ENCODE measurements at places on chromosomes 11 and 22. TPM values are rescaled to one million over a fixed set of nuclear protein-coding genes. Genes with fewer than 3 reads are reported as not detected.

DNA sequence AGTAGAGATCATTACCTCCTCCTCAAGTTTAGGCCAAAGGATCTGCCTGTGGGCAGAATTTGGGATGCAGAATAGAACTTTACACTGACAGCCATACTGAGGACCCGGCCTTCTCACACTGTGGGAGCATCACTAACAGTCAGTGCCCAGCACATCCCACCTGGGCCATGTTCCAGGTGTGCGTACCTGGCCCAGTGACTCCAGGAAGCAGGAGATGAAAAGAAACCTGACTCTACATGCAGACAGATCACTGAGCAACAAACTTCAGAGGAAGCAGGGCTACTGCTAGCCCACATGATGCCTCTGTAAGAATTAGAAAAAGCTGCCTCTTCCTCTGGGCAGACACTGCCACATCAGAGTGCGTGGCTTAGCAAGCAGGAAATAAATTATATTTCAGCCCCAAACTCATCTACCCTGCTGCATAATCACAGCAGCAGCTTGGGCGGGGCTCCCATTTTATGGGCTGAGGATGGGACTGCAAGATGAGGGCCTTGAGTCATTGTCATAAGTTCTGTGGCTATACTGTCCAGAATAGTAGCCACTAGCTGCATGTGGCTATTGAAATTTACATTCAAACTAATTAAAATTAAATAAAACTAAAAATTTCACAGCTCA is 6.0 kb upstream of the LMO2 start:
- no peak for DNase-seq
- H3K27ac ChIP-seq: no peak overlapping the region
- H3K4me1 ChIP-seq: peaks cover 5% of the 10 kb centered on the region
- peaks cover 3% of the 10 kb centered on the region for H3K27me3 ChIP-seq
- H3K4me3 ChIP-seq: no peak overlapping the region

DNA sequence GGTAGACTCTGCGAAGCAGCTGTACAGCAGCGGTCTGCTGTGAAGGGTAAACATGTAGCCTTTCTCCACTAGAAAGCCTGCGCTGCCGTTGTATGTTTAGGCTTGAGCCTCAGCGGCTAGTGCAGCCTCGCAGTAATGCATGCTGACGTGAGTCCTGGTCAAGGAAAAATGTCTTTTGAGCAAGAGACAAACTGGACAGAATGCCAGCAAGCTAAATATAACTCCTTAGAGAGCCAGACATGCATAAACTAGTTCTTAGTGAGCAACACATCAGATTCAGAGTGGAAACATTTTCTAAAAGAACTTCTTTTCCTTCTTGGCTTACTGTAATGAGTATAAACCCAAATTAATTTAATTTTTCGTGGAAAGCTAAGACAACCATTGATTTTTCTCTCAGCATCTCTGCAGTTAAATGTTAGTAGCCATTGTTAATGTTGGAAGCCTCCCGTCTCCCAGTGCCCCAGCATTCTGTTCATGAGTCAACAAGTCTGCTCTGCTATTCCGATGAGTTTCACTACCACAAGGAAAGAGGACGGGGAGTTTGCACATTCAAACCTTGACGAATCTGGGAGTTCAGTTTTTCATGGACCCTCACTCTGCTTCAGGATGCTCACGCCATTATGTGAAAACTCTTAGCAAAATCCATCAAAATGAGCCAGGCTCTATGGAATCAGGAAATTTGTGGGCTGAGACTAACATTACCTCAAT is 51.4 kb downstream of the JAM3 start:
- H3K4me1 ChIP-seq: peaks cover 16% of the 10 kb centered on the region
- DNase-seq: peak; percentile 58
- H3K27ac ChIP-seq: peak overlapping the region; percentile 75
- no peak overlapping the region for H3K4me3 ChIP-seq

DNA sequence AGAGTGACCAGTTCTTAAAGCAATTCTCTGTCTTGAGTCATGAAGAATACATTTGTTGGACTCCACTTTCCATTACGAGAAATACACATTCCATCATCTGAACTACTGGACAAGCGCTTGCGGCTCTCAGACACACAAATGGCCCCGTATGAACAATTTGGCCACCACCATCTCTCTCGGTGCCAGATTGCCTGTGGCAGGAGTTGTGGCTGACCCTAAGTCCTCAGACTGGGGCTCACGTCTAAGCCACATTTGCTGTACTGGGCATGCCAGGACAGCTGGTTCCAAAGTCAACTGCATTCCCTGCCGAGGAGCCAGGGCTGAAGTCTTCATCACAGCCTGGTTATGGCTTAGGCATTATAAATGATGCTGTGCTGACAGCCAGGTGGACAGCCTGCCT is 227.5 kb downstream of the MIAT start:
- H3K4me3 ChIP-seq: no peak overlapping the region
- H3K27me3 ChIP-seq: no peaks in the 10 kb centered on the region
- no peak overlapping the region for H3K27ac ChIP-seq
- DNase-seq: no peak
- H3K36me3 ChIP-seq: no peaks in the 10 kb centered on the region

- no peak overlapping the region for H3K27ac ChIP-seq
- H3K36me3 ChIP-seq: no peaks in the 10 kb centered on the region
- no peak for DNase-seq
- no peaks in the 10 kb centered on the region for H3K27me3 ChIP-seq
These were observed 153.3 kb upstream of the RAG2 start for GRCh38 chr11:36751335-36751781.

DNA sequence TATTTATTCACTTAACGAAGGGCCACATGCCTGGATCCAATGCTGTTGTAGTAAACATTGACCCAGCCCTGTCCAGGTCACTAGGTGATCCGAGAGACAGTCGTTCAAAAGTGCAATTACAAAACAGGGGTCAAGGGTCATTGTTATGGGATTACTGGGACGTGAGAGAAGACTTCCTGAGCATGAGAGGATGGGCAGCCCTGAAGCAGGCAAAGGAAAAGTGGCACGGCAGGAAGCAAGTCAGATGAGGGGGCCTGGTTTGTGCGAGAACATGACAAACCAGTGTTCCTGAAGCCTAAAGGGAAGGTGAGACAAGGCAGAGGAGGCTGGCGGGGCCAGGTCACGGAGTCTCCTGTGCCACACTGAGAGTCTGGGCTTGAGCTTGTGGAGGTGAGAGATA is 15.8 kb upstream of the MMP20 start:
- H3K27ac ChIP-seq: no peak overlapping the region
- H3K4me3 ChIP-seq: no peak overlapping the region
- DNase-seq: no peak
- no peaks in the 10 kb centered on the region for H3K27me3 ChIP-seq
- H3K4me1 ChIP-seq: no peaks in the 10 kb centered on the region
- no peaks in the 10 kb centered on the region for H3K36me3 ChIP-seq

GRCh38 chr22:26615830-26616435 is 1.9 kb downstream of the CRYBB1 start:
- no peak overlapping the region for H3K4me3 ChIP-seq
- H3K27me3 ChIP-seq: peaks cover 21% of the 10 kb centered on the region
- DNase-seq: no peak
- no peaks in the 10 kb centered on the region for H3K36me3 ChIP-seq

- H3K4me1 ChIP-seq: peaks cover 4% of the 10 kb centered on the region
- peaks cover 6% of the 10 kb centered on the region for H3K36me3 ChIP-seq
- H3K27me3 ChIP-seq: no peaks in the 10 kb centered on the region
- H3K4me3 ChIP-seq: no peak overlapping the region
- no peak overlapping the region for H3K27ac ChIP-seq
These were observed 129.8 kb downstream of the SERGEF start for GRCh38 chr11:17883057-17883456.

- no peak for DNase-seq
- no peak overlapping the region for H3K4me3 ChIP-seq
- H3K36me3 ChIP-seq: peaks cover 64% of the 10 kb centered on the region
- peaks cover 21% of the 10 kb centered on the region for H3K4me1 ChIP-seq
- H3K27ac ChIP-seq: no peak overlapping the region
- no peaks in the 10 kb centered on the region for H3K27me3 ChIP-seq
These were observed 12.3 kb downstream of the PIK3IP1 start for GRCh38 chr22:31279821-31280505.

DNA sequence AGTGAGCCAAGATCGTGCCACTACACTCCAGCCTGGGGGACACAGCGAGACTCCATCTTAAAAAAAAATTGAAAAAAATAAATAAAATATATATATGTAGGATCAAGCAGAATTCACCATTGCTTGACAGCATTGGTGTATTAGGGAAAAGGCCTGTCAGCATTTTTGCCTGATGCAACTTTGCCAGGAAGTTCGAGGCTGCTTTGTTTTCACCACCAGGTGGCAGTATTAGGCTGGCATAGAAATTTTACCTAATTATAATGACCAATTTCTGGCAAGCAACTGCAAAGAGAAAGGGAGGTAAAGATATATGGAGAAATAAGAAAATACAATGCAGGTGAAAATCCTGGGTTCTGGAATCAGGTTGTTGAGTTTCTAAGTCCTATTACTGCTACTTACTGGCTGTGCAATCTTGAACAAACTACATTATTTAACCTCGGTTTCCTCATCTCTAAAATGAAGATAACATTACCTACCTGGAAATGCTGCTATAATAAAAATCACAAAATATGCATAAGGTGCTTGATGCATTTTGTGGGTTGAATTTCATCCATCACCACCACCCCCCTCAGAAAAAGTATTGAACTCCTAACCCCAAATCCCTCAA is 24.7 kb downstream of the LAYN start:
- peak; percentile 51 for DNase-seq
- no peaks in the 10 kb centered on the region for H3K4me1 ChIP-seq
- no peak overlapping the region for H3K4me3 ChIP-seq
- H3K36me3 ChIP-seq: no peaks in the 10 kb centered on the region

The CD3D gene
- total RNA-seq: not detected

The MYBPC3 gene
- total RNA-seq: 0.06 TPM

The DTX4 gene
- 28.3 TPM for total RNA-seq
